ENCODE measurements at places on chromosomes 12 and 14.
A peak's percentile ranks its signal among the peaks of the same experiment; 100 is the strongest.

- no peak for DNase-seq
Observed at GRCh38 chr14:61616524-61617185, 78.7 kb upstream of the HIF1A start.

DNA sequence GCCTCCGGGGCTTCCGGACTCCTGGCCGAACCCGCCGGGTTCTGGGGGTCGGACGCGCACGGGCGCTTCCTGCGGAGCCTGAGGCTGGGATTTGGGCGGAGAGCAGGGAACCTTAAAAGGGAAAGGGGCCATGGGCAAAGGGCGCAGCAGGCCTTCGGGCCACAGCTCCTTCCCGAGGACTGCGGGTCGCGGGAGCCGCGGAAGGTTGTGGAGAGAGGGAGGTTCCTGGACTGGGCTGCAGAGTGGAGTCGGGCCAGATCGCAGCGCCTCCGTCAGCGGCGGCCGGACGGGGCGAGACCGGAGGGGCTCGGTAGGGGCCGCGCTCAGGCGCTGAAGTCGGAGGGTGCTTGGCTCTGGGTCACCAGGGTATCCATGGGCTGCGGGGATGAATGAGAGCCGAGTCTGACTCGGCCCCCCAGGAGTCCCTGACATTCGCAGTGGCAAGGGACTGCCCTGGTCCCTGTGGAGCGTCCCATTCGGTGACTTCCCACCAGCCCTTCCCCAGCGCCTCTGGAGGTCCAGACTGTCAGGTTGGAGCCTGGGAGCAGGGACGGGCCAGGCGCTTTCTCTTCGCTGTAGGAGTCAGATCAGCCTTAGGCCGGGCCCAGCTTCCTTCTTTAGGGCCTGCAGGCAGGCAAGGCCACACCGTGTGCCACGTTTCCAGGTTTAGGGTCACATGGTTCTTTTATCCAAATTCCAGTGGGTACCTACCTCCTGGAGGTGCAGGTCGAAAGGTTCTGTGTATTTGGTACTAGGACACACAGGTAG is 938 bp upstream of the SLC25A29 start:
- no peak for DNase-seq

DNA sequence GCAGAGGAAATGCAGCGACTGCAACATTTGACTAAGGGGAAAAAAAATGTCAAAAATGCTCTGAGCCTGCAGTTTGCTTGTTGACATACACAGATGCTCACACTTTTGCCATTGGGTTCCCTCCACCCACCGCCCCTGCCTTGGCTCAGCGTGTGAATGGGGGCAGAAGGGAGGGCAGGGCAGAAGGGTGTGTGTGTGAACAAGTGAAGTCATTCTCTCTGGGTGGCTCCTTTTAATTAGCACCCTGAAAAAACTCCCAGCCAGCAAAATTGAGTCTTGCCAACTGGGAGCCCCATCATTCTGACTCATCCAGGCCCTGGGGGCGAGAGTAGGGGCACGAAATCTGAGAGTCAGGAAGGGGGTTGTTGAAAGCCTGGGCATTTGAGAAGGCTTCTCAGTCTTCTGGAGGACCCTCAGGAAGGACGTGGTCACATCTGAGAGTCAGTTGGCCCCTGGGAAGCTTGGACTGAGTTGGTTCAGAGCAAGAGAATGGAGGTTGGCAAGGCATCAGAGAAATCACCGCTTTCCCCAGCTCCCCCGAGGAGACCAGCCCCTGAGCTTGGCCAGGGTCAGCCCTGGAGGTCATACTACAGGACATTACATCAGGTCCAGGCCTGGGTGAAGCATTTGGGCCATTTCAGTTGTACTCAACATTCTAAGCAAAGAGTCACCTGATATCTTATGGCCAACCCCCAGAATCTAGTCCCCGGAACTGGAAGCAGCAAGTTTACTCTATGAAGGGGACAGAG is 22.7 kb upstream of the KRT78 start:
- no peak for DNase-seq

GRCh38 chr12:20503858-20504257 is 135.5 kb downstream of the PDE3A start:
- DNase-seq = no peak

GRCh38 chr14:68820536-68820935 is 27.7 kb upstream of the ZFP36L1 start:
- no peak for DNase-seq

DNA sequence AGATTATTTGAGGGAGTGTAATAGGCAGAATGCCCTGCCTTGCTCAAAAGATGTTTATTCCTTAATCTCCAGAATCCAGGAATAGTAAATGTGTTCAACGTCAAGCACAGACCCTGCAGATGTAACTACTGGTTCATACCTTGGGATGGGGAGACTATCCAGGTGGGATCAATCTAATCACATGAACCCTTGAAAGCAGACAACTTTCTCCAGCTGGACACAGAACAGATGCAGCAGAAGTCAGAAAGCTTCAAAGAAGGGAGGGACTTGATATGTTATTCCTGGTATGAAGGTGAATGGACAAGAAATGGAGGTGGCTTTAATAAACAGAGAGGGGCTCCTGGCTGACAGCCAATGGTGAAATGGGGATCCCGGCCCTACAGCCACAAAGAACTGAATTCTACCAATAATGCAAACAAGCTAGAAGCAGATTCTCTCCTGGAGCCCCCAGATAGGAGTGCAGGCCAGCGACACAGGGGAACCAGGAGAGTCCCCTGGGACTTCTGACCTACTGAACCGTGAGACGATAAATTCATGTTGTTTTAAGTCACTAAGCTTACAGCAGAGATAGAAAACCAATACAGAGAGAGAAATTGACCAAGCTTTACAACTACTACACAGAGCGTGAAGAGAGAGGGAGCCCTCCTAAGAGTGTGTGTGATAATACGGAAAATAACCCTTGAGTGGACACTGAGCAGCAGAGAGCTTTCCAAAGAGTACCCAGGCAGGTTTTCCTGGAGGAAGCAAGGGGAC is 133.5 kb upstream of the TMEM132C start:
- DNase-seq = no peak

GRCh38 chr12:130993759-130994670 is 40.3 kb downstream of the ADGRD1 start:
- DNase-seq = peak; percentile 71

GRCh38 chr12:104064031-104064841 is at the start of gene HCFC2:
TSS of gene HCFC2 (plus strand) at chr12:104064531. CDS start at chr12:104064561, 30 bp downstream.
- peak; percentile 93 for DNase-seq

- DNase-seq = no peak
Observed at GRCh38 chr12:11075642-11076041, 13.5 kb upstream of the TAS2R46 start.

- DNase-seq = no peak
Observed at GRCh38 chr14:99515301-99516155, 34.3 kb downstream of the CCNK start.

DNA sequence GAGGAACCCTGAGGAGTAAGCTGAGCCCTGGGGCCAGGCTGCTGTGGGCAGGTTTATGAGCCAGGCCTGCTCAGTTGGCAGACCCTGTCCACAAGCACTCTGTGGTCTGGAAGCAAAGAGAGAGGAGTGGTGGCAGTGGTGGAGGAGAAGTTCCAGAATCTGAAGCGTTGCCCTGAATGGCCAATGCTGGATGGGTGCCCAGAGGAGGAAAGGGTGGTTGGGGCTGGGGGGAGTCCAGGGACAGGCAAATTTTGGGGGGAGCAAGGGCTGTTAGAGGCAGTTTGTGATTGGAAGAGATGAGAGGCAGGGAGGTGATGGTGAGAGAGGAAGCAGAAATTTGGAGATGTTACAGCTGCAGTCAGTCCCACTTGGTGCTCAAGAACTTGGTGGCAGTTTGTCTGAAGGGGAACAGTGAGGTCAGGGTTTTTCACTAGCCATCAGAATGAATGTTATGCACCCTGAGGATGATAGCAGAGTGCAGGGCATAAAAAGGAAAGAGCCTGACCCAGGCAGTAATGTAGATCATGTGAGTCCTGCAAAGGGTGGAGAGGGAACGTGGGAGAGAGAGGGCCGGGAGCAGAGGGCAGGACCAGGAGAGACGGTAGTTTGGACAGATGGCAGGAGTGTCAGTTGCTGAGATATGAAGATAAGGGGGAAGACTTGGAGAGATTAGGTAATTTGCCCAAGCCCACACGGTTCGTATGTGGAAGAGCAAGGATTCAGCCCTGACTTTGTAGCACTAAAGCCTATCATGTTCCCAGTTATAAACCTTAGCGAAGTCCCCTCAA is 51.2 kb downstream of the GALNT8 start:
- no peak for DNase-seq

DNA sequence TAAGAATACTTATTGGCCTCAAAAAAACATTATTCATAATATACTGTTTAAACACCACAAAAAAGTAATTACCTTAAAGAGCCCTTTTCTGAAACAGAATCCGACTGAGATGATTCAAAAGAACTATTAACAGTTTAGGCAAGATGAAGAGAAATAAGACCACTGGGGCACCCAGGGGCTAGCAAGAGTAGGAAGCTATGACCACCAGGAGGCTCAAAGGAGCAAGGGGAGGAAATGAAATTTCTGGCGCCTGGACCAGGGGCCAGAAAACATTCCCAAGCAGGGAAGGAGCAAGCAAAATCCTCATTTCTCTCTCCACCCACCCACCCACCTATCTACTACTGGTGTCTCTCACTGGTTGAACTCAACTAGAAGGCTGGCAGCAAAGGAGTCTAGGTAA is 6.3 kb upstream of the DCAF4 start:
- DNase-seq = no peak

DNA sequence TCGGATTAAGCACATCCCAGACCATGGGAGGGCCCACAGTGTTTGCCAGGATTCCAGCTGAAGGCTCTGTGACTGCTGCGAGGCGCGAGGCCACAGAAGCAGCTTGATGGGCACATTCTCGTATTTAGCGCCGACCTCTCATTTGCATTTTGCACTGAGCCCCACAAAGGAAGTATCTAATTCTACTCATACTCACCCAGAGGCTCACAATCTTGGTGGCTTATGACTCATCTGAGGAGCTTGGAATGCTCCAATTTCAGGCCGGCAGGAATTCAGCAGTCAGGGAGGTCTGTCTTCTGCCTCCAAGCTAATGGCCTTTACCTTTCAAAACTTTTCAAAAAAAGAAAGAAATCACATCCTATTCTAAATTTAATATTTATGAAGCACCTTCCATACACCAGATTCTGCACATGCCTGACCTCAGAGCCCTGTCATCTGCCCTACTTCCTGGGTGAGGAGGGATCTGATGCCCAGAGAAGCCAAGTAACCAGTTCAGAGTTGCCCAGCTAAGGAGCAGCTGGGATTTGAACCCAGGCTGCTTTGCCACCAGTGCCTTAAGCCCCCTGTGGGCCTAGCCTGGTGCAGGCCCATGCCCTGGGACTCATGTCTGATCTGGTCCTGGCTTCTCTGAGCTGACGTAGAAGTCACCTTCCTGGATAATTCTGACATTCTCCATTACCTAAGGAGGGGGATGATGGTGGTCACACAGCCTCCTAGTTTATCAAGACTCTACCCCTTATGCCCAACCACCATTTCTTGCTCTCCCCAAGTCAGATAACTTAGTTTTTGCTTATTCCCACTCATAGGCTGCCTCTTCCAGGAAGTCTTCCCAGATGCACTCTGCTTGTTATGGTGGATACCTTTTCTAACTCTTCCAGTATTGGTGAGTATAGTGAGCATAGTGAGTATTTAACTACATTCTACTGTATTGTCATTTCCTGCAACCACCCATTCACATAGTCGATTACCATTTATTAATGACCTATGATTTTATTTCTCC is 198.9 kb downstream of the RBM19 start:
- no peak for DNase-seq

DNA sequence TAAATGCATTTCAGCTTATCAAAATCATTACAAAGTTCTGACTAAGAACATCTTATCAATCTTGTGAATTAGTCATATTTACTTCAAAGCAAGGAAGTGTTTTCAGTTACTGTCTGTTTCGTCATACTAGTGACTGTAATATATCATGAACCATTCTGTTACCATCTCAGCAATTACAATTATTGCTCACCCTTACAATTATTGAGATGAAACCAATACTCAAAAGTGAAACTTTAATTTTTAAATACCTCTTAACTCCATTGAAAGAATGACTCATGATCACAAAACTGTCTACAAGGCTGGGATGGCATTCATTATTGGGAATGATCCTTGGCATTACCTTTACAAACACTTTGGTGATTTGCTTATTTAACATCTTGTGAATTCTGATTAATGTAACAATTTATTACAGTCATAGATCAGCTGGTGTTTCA is 90.3 kb downstream of the RPS6KA5 start:
- no peak for DNase-seq

DNA sequence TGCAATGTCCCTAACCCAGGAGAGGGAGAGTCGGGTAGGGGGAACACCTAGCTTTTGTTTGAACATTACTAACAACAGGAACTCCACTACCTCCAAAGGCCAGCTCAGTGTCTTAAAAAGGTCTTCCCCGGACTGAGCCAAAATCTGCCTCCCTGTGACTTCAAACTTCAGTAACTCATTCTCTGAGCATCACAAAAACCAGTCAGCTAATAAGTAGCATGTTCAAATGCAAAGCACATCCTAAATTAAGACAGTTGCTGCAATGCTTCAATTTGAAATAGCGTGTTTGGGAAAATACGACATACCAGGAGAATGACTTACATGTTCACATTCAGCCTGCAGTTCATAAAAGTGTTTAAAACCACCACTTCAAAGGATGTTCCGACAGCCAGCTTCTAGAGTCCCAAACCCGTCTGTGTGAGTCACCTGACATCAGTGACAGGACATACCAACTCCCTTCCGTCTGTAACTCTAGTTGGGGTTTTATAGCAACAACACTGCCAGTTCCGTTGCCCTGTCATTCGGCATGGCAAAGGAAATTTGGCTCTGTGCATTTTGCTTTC is 13.0 kb downstream of the ZFP36L1 start:
- no peak for DNase-seq

DNA sequence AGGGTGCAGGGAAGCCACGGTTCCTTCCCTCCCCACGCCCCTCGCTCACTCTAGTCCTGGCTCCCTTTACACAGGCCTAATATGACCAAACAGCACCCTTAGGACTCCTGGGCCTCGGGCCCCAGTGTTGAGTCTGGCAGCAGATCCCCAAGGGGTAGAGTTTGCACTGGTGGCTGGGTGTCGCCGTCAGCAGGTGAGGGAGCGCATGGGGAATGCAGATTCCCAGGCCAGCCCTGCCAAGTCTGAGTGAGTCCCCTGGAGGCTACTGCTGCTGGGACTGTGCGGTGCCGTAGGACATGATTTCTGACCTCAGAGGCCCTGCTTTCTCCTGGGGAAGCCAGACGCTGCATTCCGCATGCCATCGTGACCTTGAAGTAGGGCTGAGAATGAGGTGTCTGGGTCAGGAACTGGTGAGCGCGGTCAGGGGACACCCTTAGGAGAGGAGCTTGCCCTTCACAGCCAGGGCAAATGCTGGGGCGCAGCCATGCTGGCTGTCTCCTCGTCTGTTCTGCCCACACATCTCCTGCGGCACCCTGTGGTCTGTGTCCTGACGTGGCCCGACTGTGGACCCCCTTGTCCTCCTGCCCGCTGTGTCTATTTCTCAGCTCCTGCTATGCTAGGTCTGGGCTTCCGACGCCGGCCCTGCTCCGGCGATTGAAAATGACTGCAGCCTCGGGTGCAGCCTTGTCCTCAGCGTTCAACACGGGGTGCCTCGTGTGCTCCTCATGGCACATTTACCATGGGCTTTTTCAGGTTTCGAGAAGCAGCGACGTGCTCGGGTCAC is 37.6 kb upstream of the PRMT8 start:
- DNase-seq = no peak

Measured in NCI-H524 (cell line).